Colonic mucosa (tissue), 4 donors: ENCODE measurements at places on chromosomes 5 and 9. TPM values are rescaled to one million over a fixed set of nuclear protein-coding genes. Genes with fewer than 3 reads are reported as not detected.

- no peak for DNase-seq
- H3K27me3 ChIP-seq = no peaks in the 10 kb centered on the region
- peak overlapping the region; percentile 90 for H3K27ac ChIP-seq
Observed at GRCh38 chr5:132457371-132458225, 33.0 kb downstream of the IRF1 start.

DNA sequence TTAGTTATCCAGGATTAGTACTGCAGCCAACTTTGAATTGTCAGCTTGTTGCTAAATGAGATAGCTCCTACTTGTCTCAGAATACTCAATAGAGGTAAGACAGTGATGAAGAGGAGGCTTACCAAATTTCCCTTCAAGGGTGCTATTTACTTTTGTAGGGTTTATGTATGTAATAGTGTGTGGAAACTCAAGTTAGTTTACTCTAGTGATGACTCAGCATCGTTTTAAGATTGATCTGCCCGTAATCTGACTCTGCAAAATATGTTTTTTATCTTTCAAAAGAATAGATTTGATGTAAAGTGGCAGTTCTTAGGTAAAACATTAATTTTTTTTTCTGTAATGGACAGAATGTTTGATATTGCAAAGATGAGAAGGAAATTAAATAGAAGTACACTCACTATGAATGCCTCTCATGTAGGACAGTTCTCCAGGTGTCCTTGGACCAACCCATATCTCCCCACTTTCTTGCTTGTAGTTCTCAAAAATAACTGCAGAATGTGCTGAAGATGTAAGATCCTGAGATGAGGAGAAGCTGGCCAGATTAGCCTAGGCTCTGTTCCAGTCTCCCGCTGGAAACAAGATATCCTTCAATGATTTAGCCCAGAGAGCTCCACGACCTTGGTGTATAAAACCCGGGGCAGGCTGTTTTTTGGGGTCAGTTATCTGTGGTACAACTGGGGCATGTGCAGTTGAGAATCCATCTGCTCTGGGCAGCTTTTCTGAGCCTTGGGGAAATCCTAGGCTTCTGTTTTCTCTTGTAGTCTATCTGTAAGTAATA, 24.4 kb upstream of the MROH2B start:
- DNase-seq = no peak
- no peak overlapping the region for H3K27ac ChIP-seq
- no peak overlapping the region for H3K4me3 ChIP-seq
- no peaks in the 10 kb centered on the region for H3K27me3 ChIP-seq
- H3K4me1 ChIP-seq = no peaks in the 10 kb centered on the region
- H3K36me3 ChIP-seq = no peaks in the 10 kb centered on the region

DNA sequence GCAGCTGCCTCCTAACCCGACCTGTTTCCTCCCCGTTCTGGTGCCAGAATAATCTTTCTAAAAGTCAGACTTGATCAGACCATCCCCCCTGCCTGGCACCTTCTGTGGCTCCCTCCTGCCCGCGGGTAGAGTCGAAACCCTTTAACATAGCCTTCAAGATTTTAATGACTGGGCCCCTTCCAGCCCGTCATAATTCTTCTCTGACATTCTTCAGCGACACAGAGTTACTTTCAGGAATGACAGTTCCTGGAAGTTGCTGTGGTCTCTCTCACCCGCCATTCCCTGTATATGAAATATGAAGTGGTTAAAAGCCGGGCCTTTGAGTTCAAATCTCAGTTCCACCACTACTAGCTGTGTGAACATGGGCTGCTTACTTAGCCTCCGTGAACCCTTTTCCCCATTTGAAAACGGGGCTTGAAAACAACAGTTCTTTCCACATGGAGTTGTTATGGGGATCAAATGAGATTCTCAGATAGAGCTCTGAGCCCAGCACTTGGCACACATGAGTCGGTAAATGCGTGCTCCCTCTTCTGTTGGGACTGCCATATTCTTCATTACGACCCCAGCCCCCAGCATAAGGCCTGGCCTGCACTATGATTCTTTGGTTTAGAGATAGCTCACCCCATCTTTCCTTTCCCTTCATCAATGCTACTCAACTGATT, 737 bp downstream of the NANS start:
- peaks cover 10% of the 10 kb centered on the region for H3K36me3 ChIP-seq
- H3K4me1 ChIP-seq = no peaks in the 10 kb centered on the region
- H3K4me3 ChIP-seq = peak overlapping the region; percentile 68
- H3K27ac ChIP-seq = peak overlapping the region; percentile 89
- no peak for DNase-seq
- no peaks in the 10 kb centered on the region for H3K27me3 ChIP-seq

DNA sequence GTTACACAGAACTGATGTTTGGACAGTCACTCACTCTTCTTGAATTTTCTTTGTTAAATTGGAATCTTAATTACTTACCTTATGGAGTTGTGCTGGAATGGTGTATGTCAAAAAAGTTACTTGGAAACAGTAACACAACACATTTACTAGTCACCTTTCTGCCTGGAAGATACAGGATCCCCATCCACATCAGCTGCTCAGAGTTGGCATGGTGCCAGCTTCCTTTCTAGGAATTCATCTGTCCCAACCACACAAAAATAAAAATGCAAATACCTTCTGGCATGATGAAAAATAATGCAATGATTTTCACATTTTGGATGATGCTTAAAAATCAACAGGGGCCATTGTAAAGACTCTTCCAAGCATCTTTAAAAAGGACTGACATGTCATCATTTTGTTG, 341.5 kb downstream of the TMEM38B start:
- no peaks in the 10 kb centered on the region for H3K36me3 ChIP-seq
- no peak for DNase-seq
- H3K4me3 ChIP-seq = no peak overlapping the region
- no peaks in the 10 kb centered on the region for H3K4me1 ChIP-seq
- H3K27ac ChIP-seq = no peak overlapping the region

- no peaks in the 10 kb centered on the region for H3K27me3 ChIP-seq
- no peaks in the 10 kb centered on the region for H3K36me3 ChIP-seq
- no peaks in the 10 kb centered on the region for H3K4me1 ChIP-seq
- H3K27ac ChIP-seq = no peak overlapping the region
- no peak overlapping the region for H3K4me3 ChIP-seq
- DNase-seq = no peak
Observed at GRCh38 chr9:13645557-13645956, 366.1 kb upstream of the MPDZ start.

GRCh38 chr5:157870837-157871834, 12.2 kb upstream of the CLINT1 start:
- H3K36me3 ChIP-seq = no peaks in the 10 kb centered on the region

GRCh38 chr5:148774313-148774712, 52.1 kb upstream of the ADRB2 start:
- H3K27ac ChIP-seq = no peak overlapping the region
- DNase-seq = no peak
- H3K36me3 ChIP-seq = no peaks in the 10 kb centered on the region
- no peak overlapping the region for H3K4me3 ChIP-seq
- no peaks in the 10 kb centered on the region for H3K27me3 ChIP-seq
- H3K4me1 ChIP-seq = no peaks in the 10 kb centered on the region

- no peaks in the 10 kb centered on the region for H3K27me3 ChIP-seq
- H3K36me3 ChIP-seq = no peaks in the 10 kb centered on the region
- no peaks in the 10 kb centered on the region for H3K4me1 ChIP-seq
Observed at GRCh38 chr9:84697042-84697441, 27.5 kb downstream of the NTRK2 start.

DNA sequence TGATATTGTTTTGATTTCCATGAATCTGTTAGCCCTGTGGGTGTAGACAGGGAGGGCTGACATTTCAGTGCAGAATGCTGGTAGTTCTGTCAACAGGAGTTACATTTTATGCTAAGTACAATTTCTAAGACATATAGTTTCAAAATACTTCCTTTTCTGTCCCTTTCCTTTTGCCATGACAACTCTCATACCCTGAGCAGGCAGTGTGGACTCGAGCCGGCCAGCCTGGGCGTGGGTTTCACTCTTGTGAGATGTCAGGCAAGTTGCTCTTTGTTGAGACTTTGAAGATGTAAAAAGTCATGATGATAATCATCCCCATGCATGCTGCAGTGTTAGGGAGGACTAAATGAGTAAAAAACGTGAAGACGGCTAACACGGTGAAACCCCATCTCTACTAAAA, 197.9 kb downstream of the CFAP90 start:
- no peaks in the 10 kb centered on the region for H3K4me1 ChIP-seq
- H3K36me3 ChIP-seq = no peaks in the 10 kb centered on the region
- H3K27me3 ChIP-seq = no peaks in the 10 kb centered on the region

DNA sequence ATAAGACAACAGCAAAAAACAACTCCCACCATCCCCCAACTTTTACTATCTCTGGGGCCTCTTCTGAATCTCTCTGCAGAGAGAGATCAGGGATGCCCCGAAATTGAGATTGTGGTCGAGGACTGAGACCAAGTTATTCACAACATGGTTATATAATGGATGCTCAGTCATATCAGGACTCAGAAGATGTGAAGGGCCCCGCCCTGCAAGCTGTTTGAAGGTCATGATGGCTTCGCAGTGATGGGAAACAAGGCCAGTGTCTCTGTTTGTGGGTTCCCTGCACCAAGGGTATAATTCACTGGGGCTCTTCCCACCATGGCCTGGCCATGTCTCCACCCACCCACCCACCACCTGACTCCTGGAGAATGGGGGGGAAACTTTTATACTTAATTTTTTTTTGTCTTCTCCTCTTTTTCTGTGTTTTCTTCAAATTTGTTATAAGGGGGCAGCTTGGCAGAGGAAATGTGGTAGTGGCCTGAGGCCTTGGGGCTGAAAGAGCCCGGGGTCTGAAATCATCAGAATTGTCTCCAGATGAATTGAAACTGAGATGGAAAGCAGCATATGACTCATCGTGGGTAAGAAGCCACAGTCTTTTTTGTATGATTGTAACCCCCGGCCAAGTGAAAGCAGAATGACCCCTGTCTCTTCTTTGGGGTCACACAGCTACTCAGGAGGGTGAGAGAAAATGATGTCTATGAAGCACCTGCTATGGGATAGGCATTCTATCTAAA, 15.0 kb upstream of the TEX48 start:
- H3K4me1 ChIP-seq = no peaks in the 10 kb centered on the region
- H3K27ac ChIP-seq = no peak overlapping the region
- no peak for DNase-seq
- H3K36me3 ChIP-seq = no peaks in the 10 kb centered on the region
- no peaks in the 10 kb centered on the region for H3K27me3 ChIP-seq
- H3K4me3 ChIP-seq = no peak overlapping the region

DNA sequence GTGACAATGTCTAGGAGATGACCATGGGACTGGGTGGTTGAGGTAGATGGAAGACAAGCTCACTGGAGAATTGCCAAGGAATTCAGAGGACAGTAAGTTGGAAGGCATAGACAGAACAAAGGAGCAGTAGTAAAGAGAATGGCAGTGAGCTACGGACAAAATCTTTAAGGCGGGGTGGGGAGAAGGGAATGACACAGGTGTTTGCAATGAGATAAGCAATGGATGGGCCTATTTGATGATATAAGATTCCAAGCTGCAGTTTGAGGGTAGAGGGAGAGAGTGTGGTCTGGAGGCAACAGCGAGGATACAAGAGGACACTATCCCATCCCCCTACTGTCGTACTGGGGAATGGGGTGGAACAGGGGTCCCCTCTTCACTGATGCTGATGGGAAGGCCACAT, 14.4 kb downstream of the PTTG1 start:
- H3K4me3 ChIP-seq = no peak overlapping the region
- no peak for DNase-seq
- H3K36me3 ChIP-seq = no peaks in the 10 kb centered on the region
- H3K27ac ChIP-seq = no peak overlapping the region

DNA sequence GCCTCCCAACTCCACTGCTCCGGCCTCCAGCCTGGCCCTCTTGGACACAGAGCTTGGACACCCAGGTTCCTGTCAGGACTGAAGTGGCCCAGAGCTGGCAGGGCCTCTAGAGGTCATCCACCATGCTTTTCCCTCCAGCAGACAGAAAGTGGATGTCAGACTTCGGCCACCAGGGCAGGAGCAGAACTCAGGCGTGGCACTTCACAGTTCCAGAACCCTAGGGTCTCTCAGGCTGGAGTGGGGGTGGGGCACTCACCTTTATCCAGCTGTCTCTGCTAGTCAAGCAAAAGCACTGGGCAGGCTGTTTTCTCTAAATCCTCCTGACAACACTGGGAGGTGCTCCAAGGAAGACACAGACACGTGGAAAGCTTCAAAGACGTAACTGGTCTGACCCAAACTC, 35.6 kb upstream of the N4BP3 start:
- no peaks in the 10 kb centered on the region for H3K27me3 ChIP-seq
- no peak overlapping the region for H3K27ac ChIP-seq
- H3K36me3 ChIP-seq = no peaks in the 10 kb centered on the region
- H3K4me1 ChIP-seq = no peaks in the 10 kb centered on the region
- no peak for DNase-seq

DNA sequence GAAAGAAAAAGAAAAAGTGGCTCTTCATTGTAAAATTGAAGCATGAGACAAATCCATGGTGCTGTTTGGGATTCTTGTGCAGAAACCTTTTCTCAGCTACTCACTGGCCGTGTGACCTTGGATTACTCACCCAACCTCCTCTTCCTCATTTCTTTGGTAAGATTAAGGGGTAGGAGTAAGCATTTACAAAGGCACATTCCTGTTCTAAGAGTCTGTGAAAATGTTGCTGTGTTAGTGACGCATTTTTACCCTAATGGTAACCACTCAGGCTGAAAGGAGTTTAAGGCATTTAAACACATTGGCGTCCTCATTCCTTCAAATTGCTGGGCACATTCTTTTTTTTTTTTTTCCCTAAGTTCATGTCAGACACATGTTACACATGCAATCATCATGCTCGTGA, 4.3 kb downstream of the RAI14 start:
- no peak for DNase-seq
- H3K27ac ChIP-seq = no peak overlapping the region
- H3K36me3 ChIP-seq = no peaks in the 10 kb centered on the region
- H3K4me1 ChIP-seq = peaks cover 6% of the 10 kb centered on the region

- DNase-seq = no peak
- peaks cover 4% of the 10 kb centered on the region for H3K4me1 ChIP-seq
- no peak overlapping the region for H3K27ac ChIP-seq
- H3K36me3 ChIP-seq = no peaks in the 10 kb centered on the region
- no peaks in the 10 kb centered on the region for H3K27me3 ChIP-seq
Observed at GRCh38 chr9:8850914-8851313, 1051.3 kb upstream of the DMAC1 start.

- peak overlapping the region; percentile 89 for H3K27ac ChIP-seq
- no peaks in the 10 kb centered on the region for H3K27me3 ChIP-seq
- peak overlapping the region; percentile 96 for H3K4me3 ChIP-seq
- H3K4me1 ChIP-seq = no peaks in the 10 kb centered on the region
- DNase-seq = no peak
- H3K36me3 ChIP-seq = no peaks in the 10 kb centered on the region
Observed at GRCh38 chr5:44809956-44810420, 1.2 kb downstream of the MRPS30 start.

- peak overlapping the region; percentile 70 for H3K27ac ChIP-seq
- no peaks in the 10 kb centered on the region for H3K27me3 ChIP-seq
- H3K36me3 ChIP-seq = no peaks in the 10 kb centered on the region
- DNase-seq = no peak
- H3K4me1 ChIP-seq = peaks cover 7% of the 10 kb centered on the region
Observed at GRCh38 chr9:131676431-131676972, 63.4 kb downstream of the RAPGEF1 start.

The FOXD4L3 gene
- not detected for total RNA-seq

The LCN6 gene
- 1.2 TPM for total RNA-seq

The SLC36A3 gene
- total RNA-seq = not detected

The MYMK gene
- not detected for total RNA-seq

The C5orf22 gene
- 24.0 TPM for total RNA-seq

The GPR107 gene
- 42.2 TPM for total RNA-seq

The ADGRD2 gene
- not detected for total RNA-seq
